Liver (tissue), 10 donors: ENCODE measurements at places on chromosomes 16 and 17.

GRCh38 chr16:25896411-25896810 is 204.7 kb downstream of the HS3ST4 start:
- DNase-seq: no peak

GRCh38 chr16:66416136-66416535 is 11.0 kb upstream of the BEAN1 start:
- no peak for DNase-seq

- no peak for DNase-seq
Observed at GRCh38 chr17:2344528-2344927, 7.2 kb downstream of the SGSM2 start.

DNA sequence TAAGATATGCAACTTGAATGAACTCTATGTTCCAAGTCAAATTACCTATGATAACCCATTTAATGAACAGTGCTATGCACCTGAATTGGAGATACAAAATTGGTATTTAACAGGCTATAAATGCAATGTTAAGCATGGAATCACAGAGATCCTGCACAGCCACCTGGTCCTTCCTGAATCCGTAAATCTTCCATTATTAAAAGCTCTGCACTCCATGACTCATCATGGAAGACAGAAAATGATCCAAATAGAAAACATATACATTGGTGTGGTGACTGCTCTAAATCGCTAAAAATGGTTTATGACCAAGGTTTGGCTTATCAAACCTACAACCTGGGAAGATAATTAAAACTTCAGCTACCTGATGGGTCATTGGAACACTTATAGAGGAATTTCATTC is 45.3 kb downstream of the GLG1 start:
- DNase-seq: no peak

- no peak for DNase-seq
Observed at GRCh38 chr16:27745348-27745747, 195.4 kb downstream of the KATNIP start.

DNA sequence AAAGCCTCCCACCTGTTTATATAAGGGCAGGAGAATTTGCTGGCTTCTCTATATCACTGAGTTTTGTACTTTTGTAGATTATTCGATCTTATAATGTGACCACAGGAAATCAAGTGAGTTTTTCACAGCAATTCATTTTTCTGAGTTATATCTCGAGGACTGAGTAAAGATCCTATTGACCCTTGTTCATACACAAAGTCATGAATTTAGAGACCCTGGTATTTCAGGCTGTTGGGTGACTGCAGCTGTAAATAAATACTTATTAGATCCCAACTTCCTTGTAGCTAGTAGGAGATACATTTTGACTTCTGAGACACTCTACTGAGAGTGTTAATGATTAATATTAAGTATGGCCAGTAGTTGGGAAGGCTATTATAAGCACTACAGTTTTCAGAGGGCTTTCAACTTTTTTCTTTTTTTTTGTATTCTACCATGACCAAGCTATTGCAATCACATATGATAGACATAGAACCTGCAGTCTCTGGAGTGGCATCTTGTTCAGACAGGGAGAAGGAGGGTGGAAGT is 3.2 kb upstream of the KRT20 start:
- no peak for DNase-seq

DNA sequence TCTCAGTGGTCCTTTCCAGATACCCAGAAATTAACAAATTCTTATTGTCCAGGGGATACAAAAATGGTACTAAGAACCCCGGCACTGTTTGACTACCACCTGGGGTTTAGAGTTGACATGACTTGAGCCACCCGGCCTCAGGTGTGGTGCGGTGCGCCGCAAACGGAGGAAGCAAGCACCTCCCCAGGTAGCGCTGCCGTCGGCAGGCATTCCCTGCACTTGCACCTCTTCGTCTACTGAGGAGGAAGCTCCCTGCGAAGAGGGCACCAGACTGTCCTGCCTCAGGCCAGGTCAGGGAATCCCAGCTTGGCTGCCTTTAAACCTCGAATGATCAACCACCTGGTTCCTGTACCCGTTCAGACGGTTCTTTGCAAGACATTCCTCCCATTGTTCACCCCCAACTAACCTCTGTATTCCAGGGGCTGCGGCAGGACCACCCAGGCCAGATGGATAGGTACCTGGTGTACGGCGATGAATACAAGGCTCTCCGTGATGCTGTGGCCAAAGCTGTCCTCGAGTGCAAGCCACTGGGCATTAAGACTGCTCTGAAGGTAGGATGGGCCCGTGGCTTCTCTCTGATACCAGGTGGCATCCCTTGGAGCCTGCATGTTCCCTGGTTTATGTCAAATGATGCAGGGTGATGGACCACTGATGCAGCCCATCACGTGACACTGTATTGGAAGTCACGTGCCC is 40.8 kb upstream of the ENDOV start:
- no peak for DNase-seq

DNA sequence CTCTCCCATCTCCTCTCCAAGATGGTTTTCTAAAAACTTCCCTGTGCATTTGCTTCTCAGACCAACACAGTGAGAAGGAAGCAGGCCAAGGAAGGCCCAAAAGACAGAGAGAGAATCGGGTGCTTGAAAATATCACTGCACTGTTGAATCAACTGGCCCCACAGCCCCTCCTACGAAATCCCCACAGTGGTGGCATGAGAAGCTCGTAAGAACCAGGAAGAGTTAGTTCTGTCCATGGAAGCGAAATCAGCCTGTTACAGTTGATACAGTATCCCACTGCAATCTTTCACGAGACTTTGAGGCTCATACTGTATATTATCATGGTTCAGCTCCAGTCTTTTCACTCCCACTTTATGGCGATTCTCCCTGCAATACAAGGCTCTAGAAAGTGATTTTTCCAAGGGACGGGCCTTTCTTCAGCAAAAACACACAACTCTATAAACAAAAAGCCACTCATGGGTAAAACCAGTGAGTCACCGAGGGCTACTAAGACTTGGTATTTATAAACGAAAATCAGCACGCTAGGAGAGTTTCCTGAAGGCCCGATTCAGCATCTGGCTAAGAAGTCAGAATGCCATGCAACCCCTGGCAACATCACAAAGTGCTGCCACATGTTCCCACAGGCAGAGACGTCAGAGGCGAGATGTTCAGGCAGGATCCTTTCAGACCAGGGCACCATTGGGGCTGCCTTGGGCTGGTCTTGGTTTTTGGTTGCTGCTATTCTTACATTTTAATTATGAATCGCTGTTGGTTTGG is 185.7 kb downstream of the IRX5 start:
- DNase-seq: no peak

- DNase-seq: no peak
Observed at GRCh38 chr16:81071805-81072204, 5.2 kb downstream of the C16orf46 start.

GRCh38 chr16:23182206-23182678 is 303 bp upstream of the SCNN1G start:
- peak; percentile 76 for DNase-seq

- DNase-seq: no peak
Observed at GRCh38 chr17:68591583-68591982, 9.6 kb downstream of the FAM20A start.

GRCh38 chr17:4520894-4521600 is 22.4 kb downstream of the SPNS2 start:
- no peak for DNase-seq

DNA sequence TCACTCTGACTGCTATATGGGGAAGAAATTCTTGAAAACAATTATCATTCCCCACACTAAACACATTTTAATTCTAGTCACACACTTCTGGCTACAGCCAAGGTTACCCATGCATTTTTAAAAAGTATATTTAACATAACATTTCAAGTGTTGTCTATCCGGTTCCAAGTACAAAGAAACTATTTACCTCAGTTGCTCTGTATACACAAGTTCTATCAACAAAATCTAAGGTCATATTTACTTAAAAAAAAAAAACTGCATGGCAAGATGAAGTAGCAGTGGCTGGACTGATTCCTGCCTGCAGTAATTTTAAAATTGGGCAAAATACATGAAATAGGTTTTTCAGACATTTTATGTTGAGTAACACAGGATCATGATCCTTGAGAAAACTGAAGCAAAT is 155.9 kb upstream of the TOM1L1 start:
- no peak for DNase-seq

GRCh38 chr16:17832738-17833137 is 362.0 kb upstream of the XYLT1 start:
- no peak for DNase-seq

DNA sequence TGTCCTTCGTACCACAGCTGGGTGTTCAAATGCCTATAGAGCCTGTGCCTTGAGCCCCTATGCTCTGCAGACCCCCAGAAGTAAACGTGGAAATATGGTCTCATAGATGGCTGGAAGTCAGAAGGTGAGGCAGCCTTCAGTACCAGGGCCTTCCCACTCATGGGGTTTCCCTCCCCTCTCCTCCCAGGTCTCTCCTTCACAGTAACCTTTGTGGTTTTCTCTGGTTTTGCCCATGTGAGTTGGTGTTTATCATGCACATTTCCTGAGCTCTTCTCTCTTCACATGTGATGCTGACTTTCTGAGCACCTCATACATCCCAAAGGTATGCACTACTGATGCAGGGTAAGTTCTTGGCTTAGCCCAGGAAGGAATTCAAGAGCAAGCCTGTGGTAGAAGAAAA is 35.4 kb downstream of the TMEM114 start:
- no peak for DNase-seq

- DNase-seq: no peak
Observed at GRCh38 chr17:69654981-69655855, 240.7 kb downstream of the MAP2K6 start.

- no peak for DNase-seq
Observed at GRCh38 chr17:57876866-57877237, 27.0 kb upstream of the MRPS23 start.

DNA sequence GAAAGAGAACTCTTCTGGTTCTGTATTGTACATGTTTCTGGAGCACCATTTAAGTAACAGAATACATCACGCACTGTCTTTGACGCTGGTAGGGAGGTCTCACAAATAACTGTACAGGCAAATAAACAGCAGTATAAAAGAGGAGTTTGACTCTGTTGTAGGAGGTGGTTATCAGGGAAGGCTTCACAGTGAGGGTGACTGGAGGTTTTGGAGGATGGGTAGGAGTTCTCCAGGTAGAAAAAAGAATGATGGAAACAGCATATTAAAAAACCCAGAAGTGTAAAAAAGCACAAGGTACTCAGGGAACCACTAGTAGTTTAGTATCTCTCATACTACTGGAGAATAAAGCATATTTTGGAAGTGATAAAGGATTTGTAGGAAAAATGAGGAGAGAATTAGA is 2.7 kb upstream of the SLC6A2 start:
- no peak for DNase-seq

DNA sequence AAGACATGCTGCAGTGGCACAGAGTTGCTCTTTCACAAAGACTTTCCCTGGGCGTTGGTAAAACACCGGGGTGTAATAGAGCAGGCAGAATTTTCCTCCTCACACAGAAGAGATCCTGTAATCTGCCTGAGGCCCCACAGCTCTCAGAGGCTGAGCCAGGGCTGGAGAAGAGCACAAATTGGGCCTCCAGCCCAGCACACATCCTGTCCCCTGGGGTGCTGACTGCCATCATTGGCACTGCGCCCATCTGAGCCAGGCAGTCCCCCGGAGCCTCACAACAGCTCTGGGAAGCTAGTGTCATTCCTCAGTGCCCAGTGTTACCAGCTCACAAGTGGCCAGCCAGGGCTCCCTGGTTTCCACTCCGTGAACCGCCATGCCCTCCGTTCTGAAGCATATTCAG is 119.4 kb downstream of the SOCS1 start:
- DNase-seq: no peak

- no peak for DNase-seq
Observed at GRCh38 chr16:11674818-11675560, 6.7 kb downstream of the SNN start.

DNA sequence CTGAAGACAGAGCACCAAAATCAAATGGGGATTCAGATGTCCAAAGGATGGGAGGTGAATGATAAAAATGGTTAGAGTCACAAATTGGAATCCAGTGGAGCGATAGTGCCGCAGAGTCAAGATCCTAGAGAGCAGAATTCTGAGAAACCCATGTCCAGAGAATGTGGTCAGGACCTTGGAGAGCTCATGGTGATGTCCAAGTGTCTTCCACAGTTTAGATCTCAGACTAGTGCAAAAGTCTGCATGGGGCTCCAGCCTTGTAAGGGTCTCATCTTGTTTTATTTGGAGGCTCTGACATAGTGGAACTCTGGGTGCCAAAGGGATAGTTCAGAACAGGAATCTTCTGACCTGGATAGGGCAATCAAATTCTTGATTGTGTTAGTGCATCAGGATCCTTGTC is 245.9 kb upstream of the HSBP1 start:
- no peak for DNase-seq

DNA sequence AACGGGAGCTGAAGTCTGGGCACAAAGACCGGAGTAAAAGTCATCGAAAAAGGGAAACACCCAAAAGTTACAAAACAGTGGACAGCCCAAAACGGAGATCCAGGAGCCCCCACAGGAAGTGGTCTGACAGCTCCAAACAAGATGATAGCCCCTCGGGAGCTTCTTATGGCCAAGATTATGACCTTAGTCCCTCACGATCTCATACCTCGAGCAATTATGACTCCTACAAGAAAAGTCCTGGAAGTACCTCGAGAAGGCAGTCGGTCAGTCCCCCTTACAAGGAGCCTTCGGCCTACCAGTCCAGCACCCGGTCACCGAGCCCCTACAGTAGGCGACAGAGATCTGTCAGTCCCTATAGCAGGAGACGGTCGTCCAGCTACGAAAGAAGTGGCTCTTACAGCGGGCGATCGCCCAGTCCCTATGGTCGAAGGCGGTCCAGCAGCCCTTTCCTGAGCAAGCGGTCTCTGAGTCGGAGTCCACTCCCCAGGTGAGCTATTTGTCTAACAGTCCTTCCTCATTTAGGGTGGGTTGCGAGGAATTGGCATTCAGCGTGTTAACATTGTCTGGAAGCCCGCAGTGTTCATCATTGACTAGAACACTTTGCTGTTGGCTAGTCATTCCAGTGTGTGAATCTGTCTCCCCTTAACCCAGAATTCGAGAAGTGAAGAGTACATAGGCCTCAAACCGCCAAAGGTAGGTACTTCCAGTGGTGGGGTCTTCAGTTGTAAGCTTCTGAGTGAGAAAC is 1.5 kb downstream of the CDK12 start:
- DNase-seq: peak; percentile 42

DNA sequence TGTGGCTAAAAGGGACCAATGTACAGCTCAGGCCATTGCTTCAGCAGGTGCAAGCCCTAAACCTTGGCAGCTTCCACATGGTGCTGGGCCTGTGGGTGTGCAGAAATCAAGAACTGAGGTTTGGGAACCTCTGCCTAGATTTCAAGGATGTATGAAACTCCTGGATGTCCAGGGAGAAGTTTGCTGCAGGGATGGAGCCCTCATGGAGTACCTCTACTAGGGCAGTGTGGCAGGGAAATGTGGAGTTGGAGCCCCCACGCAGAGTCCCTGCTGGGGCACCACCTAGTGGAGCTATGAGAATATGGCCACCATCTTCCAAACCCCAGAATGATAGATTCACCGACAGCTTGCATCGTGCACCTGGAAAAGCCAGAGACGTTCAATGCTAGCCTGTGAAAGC is 13.0 kb downstream of the EFCAB5 start:
- DNase-seq: no peak

GRCh38 chr17:46136820-46137219 is 56.4 kb downstream of the KANSL1 start:
- no peak for DNase-seq

DNA sequence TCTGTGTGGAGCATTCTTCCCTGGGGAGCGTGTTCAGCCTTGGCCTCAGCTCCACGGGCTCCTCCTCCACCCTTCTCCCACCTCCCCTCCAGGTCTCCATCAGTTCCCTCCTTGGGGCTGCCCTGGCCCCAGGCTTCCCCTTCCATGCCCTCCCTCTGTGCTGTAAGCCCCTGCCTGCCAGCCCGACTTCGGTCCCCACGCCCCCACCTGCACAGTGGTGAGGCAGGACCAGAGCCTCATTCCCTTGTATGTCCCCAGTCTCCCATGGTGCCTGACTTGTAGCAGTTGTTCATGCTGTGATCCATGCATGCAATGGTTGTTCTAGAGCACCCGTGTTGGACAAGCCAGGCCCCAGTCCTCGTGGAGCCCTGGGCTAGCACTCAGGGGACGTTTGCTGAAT is 199.4 kb downstream of the RBFOX3 start:
- no peak for DNase-seq
